ENCODE measurements at places on chromosomes 3 and 15.

GRCh38 chr15:76147906-76148570 lies 88.3 kb downstream of the TMEM266 start:
- DNase-seq, result peak; percentile 70

- DNase-seq, result no peak
Observed at GRCh38 chr15:42359249-42359648, at the start of gene CAPN3. Gene CAPN3, plus strand, starts transcription at chr15:42359501. Its CDS starts 305 bp downstream, at chr15:42359806.

DNA sequence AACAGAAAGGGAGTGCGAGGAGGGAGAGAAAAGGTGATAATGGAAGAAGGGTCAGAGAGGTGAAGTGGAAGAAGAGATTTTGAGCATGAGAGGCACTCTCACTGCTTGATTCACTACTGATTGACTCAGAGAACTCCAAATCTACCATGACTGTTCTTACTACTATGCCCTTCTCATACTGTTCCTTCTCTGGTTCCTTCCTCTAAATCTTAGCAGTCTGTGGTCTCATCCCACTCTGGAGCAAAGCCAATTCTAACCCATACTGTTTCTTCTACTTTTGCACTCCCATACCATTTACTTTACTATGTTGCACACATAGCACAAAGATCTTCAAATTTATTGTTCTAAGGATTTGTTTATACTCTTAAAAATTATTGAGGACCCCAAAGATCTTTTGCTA lies 100.8 kb downstream of the DTWD1 start:
- DNase-seq, result no peak

DNA sequence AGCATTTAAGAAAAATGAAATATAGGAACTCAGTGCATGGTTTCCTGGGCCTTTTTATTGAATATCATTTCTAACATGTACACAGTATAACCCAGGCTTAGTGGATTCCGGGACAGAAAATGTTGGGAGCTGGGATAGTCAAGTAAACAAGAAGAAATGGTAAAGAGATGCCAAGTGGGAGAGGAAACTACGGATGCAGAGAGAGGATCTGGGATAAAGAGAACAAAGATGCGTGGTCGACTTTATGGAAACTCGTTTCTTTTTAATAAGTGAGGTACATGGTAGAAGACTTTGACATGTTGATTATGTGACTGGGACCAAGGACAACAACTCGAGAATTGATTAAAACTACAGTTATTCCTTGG lies 1.2 kb upstream of the GPR176 start:
- no peak for DNase-seq

GRCh38 chr3:80010021-80010571 lies 242.3 kb upstream of the ROBO1 start:
- no peak for DNase-seq

Measured in activated CD4-positive, alpha-beta T cell treated with anti-CD3 and anti-CD28 coated beads, Interleukin-2, amount 10 ng/mL, durations not matched to agents 7 days and 5 days (primary cell).